ENCODE measurements at places on chromosomes 6 and 20.

DNA sequence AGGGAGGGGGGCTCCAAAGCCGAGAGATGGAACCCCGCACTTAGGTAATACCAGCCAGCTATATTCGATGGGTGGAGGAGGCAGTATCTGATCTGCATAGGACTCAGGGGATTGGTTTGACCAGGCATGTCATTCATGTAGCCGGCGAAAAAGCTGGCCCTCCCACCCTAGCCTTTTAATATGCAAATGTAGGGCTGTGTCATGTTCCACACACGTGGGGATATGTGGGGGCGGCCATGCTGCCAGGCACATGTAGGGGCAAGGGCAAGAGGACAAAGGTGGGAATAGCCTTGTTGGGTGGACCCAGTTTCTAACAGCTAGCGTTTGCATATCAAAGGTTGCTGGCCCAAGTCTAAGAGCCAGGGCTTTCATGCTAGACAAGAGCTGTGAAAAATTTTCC, 39.1 kb upstream of the DDR1 start:
- no peaks in the 10 kb centered on the region for H3K4me1 ChIP-seq
- no peak for DNase-seq
- no peak overlapping the region for H3K4me3 ChIP-seq
- H3K36me3 ChIP-seq: no peaks in the 10 kb centered on the region

DNA sequence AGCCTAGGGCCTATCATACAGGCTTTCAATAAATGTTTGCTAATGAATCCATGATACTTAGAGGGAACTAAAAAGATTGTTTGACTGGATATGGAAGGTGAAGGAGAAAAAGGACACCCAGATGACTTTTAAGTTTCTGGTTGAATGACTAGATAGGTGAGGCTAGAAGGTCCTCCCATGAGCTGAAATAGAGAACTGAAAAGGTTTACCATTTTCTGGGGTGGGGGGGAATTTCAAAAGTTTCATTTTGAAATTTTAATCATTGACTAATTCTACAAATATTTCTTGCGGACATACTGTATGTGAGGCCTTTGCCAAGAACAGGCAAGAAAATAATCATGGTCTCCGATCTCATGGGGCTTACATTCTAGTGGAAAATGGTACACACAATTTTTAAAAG, 17.9 kb upstream of the ZBTB2 start:
- no peaks in the 10 kb centered on the region for H3K36me3 ChIP-seq
- H3K4me1 ChIP-seq: no peaks in the 10 kb centered on the region
- no peak overlapping the region for H3K4me3 ChIP-seq
- no peak for DNase-seq
- no peak overlapping the region for H3K27ac ChIP-seq

- no peak for DNase-seq
- H3K4me3 ChIP-seq: no peak overlapping the region
- no peaks in the 10 kb centered on the region for H3K4me1 ChIP-seq
- H3K27me3 ChIP-seq: no peaks in the 10 kb centered on the region
Measured at GRCh38 chr20:49214571-49214970, 4.6 kb upstream of the DDX27 start.

- no peak for DNase-seq
- no peak overlapping the region for H3K27ac ChIP-seq
- H3K4me1 ChIP-seq: peaks cover 10% of the 10 kb centered on the region
- no peak overlapping the region for H3K4me3 ChIP-seq
- H3K36me3 ChIP-seq: no peaks in the 10 kb centered on the region
- no peaks in the 10 kb centered on the region for H3K27me3 ChIP-seq
Measured at GRCh38 chr20:824916-825315, 8.6 kb upstream of the FAM110A start.

DNA sequence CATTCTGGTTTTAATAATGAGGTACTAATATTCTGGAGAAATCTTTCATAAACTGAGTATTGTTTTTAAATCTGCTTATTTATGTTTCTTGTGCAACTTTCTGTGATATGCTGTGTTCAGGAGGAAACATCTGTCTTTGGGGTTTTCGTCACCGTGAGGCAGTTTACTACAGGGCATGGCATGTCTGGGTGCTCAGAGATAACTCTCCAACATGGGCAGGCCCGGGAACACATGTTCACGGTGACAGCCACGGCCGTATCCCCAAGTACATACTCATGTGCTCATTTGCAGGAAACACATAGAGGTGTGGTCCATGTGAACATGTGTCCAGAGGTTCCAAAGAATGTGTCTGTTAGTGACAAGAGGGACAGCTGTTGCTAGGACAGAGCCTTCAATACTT, 62.1 kb upstream of the CNKSR3 start:
- no peaks in the 10 kb centered on the region for H3K27me3 ChIP-seq
- H3K4me3 ChIP-seq: no peak overlapping the region
- H3K36me3 ChIP-seq: no peaks in the 10 kb centered on the region
- no peak for DNase-seq
- no peak overlapping the region for H3K27ac ChIP-seq

DNA sequence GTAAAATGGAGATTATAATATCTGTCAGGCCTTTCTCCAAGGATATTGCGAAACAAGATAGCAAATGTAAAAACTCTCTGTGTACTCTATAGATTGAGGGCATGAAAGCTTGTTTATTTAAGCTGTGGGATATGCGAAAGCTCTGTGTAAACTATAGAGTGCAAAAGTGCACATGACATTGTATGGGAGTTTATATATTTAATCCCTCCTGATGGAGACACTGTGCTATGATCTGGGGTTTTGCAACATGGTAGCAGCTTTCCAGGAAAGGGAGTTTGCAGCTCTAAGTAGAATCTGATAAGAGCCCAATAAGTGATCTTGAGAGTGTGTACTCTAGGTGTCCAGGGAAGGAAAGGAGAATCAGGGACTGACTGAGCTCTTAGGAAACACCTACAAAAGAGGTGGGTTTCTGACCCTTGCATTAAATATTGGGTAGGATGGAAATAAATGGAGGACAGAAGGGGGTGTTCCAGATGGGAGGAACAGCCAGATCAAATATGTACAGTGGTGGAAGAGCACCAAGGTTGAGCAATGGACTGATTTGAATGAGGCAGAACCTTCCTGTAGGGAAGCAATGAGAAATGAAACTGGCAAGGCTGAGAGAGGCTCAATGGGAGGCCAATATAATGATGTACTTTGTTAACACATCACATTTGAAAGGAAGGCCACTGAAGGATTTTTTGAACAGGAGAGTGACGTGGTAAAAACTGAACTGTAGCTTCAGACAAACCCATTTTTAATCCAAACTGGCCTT, 450.1 kb downstream of the GJA1 start:
- no peak overlapping the region for H3K4me3 ChIP-seq
- DNase-seq: no peak
- no peaks in the 10 kb centered on the region for H3K27me3 ChIP-seq
- H3K36me3 ChIP-seq: no peaks in the 10 kb centered on the region

DNA sequence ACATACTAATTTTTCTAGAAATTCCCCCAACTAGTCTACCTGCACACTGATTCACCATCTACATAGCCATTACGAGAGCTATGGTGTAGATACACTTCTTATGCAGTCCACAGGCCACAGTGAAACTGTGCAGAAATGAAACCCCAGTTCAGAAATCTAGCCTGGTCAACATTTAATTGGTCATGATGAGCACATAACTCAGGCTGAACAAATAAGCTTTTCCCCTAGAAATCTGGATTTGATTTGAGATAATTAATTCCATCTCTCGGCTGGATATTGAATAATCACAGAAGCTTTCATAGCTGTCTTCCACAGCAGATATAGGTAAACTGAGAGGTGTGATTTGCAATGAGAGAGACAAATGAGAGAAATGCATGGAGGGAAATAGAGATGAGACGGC, 22.6 kb upstream of the TINAG start:
- no peaks in the 10 kb centered on the region for H3K27me3 ChIP-seq
- DNase-seq: no peak
- H3K4me1 ChIP-seq: no peaks in the 10 kb centered on the region
- H3K36me3 ChIP-seq: no peaks in the 10 kb centered on the region

DNA sequence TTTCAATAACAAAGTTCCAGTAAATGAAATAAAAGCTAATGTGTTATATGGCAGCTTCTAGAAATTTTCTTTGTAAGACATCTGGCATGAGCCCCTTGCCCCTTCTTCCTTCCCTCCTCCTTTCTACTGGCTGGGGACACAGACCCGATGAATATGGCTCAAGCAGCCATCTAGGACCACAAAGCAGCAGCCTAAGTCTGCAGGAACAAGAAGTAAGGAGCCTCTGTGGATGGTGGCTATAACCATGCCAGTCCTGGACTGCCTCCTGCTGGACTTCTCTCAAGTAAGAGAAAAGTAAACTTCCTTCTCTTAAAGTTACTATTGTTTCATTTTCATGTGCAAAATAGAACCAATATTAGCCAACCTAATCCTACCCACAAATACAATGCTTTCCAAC, 114.9 kb upstream of the DST start:
- no peaks in the 10 kb centered on the region for H3K27me3 ChIP-seq
- peaks cover 64% of the 10 kb centered on the region for H3K4me1 ChIP-seq
- peak overlapping the region; percentile 56 for H3K27ac ChIP-seq
- no peaks in the 10 kb centered on the region for H3K36me3 ChIP-seq
- H3K4me3 ChIP-seq: no peak overlapping the region

DNA sequence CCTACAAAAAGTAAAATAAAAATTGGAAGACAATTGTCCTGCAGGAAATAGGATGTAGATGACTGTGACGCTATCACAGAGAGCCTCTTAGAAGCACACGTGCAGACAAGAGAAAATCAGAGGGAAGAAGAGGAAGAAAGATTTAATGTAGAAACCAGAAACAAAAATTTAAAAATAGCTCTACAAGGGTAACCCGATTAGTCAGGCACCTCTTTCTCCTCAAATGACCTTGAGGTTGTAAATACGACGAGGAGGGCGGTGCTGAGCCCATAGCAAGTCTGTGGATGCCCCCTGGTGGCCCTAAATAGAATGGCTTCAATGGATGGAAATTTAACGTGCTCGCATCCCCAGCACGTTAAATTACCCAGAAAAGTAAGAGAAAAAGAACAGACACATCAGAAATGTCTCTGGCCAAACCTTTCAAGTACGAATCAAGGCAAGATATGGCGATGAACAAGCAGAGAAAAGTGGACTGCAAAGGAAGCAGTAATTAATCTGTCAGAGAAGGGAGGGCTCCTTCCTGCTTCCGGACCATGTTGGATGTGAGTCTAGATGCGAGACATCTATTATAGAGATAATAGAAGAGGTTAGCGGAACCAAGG, 4.2 kb upstream of the PRPH2 start:
- no peaks in the 10 kb centered on the region for H3K27me3 ChIP-seq
- peak overlapping the region; percentile 55 for H3K4me3 ChIP-seq
- peak overlapping the region; percentile 43 for H3K27ac ChIP-seq

DNA sequence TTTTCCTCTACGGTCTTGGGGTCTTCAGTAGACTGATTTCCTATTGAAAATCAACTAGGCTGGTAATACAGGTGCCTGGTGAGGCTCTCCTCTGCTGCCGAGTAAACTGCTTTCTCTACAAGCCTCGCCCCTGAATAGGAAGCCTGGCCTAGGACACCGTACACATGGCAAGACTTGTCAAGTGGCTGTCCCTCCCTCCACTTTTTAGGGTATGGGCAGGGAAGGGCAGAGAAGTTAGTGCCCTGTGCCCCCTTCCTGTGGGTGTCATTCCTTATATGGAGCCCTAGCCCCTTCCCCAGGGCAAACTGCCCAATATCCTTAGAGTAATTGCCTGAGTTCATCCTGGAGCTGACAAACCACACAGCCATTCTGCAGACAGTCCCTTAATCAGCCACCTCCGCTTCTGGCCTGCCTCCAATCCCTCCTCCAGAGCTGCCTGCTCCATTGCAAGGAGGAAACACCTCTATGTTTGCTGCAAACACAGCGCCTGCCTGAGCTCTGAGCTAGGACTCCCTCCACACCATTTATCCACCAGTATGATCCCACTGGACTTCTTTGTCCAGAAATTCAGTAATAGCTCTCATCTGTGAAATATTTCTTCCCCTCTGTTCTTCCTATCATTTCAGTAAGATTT, 93.1 kb downstream of the CHD6 start:
- H3K4me1 ChIP-seq: no peaks in the 10 kb centered on the region
- no peak for DNase-seq
- no peak overlapping the region for H3K4me3 ChIP-seq
- H3K27me3 ChIP-seq: no peaks in the 10 kb centered on the region

DNA sequence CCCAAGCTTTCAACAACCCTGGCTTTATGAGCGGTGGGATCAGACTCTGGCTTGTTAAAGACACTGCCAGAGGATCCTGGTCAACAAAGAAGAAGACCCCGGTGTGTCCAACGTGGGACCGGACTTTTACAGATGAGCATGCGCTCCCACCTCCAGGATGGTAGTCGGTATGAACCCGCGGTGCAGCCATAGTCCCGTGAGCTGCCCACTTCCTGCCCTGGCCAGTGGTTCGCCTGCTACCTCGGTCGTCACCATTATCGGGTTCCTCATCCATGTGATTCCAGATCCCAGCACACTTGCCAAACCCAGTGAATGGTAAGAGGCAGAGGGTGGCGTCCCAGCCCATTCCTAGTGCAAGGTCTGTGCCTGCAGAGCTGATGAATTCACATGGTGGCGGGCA, 112.7 kb downstream of the AGPAT4 start:
- H3K27ac ChIP-seq: no peak overlapping the region
- no peaks in the 10 kb centered on the region for H3K4me1 ChIP-seq
- H3K36me3 ChIP-seq: no peaks in the 10 kb centered on the region
- DNase-seq: no peak

DNA sequence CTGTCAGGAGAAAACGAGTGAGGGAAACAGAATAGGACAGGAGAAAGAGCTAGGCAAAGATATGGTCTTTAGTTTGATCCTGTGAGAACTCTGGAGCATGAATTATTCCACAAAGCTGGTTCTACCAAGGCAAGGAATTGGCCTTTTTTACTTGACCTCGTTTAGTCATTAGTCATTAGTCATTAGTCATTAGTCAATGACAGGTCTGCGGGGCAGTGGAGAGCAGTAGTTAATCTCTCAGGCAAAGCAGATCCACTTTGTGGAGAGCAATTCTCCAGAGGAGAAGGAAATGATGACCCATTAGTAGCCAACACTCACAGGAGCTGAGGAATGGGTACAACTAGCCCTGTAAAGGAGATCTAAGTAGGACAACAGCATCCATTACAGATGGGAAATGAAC, 22.0 kb upstream of the ABCC10 start:
- H3K27ac ChIP-seq: no peak overlapping the region
- no peaks in the 10 kb centered on the region for H3K4me1 ChIP-seq
- no peak overlapping the region for H3K4me3 ChIP-seq
- no peak for DNase-seq
- no peaks in the 10 kb centered on the region for H3K36me3 ChIP-seq

DNA sequence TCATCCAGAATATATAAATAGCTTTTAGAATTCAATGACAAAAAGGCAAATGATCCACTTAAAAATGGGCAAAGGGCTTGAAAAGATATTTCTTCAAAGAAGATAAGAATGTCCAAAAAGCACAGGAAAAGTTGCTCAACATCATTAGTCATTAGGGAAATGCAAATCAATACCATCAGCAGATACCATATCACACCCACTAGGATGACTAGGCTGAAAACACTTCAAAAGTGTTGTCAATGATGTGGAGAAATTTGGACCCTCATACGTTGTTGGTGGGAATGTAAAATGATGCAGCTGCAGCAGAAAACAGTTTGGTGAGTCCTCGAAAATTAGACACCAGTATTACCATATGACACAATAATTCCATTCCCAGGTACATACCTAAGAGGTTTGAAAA, 303.6 kb upstream of the SLC35B3 start:
- no peaks in the 10 kb centered on the region for H3K27me3 ChIP-seq
- no peak overlapping the region for H3K27ac ChIP-seq
- H3K36me3 ChIP-seq: no peaks in the 10 kb centered on the region
- peaks cover 5% of the 10 kb centered on the region for H3K4me1 ChIP-seq

GRCh38 chr6:150841697-150842096, 23.8 kb upstream of the MTHFD1L start:
- no peak for DNase-seq
- H3K27me3 ChIP-seq: no peaks in the 10 kb centered on the region
- no peaks in the 10 kb centered on the region for H3K4me1 ChIP-seq

GRCh38 chr6:72760114-72760793, 138.4 kb downstream of the KCNQ5 start:
- peaks cover 9% of the 10 kb centered on the region for H3K4me1 ChIP-seq
- DNase-seq: no peak
- no peaks in the 10 kb centered on the region for H3K36me3 ChIP-seq
- H3K27ac ChIP-seq: no peak overlapping the region
- H3K4me3 ChIP-seq: no peak overlapping the region

Data from MM.1S (cell line).